ENCODE measurements at places on chromosomes 5 and 9.

DNA sequence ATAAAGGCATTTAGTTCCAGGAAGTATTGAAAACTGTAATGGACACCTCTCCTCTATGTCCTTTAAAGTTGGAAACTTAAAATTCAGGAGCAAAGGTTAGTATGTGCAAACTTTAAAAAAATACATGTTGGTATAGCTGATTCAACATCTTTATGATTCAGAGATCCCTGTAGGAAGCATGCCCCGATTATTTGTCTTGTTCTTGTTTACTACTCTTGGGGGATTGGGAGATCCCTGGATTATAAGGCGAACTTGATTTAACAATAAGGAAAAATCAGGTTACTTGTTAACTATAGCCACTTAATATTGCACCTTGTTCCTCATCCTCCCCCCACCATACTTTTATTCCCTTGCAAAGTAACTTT lies 1.7 kb downstream of the F2RL1 start:
- no peak for DNase-seq

GRCh38 chr5:2746561-2747032 lies 4.9 kb downstream of the IRX2 start:
- DNase-seq = peak; percentile 70

GRCh38 chr5:124524552-124525232 lies 221.7 kb downstream of the ZNF608 start:
- no peak for DNase-seq

- DNase-seq = no peak
Measured at GRCh38 chr9:111821006-111821528, 26.3 kb upstream of the SHOC1 start.

DNA sequence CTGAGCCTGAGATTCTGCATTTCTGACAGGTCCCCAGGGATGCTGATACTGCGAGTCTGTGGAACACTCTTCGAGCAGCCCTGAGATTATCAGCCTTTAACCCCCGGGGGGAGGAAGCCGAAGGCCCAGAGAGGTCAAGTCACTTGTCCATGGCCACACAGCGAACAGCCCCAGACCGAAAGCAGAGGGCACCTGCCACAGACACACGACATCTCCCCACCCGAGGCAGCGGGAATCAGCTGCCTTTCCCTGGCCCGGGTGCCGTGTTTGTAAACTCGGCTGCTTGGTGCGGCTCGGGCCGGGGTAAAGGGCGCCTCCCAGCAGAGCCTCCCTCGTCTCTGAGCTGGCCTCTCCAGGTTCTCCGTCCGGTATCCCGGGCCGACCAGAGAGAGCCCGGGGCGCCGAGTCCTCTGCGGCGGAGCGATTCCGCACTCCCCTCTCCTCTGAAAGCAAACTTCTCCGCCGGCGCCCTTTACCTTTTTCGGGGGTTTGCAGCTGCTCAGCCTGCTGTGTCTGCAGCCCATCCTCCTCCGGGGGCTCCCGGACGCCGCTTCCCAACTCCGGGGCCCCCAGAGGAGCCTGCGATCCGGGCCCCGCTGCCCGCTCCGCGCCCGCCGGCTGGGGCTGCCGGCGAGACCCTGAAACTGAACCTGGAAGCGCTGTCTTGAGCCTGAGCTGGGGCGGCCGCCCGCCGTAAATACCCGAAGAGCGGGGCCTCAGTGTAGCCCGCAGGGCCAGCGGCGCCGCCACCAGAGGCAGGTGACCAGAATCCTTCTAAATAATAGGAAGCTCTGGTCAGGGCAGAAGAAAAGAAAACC lies at the start of gene CCDC69:
Gene CCDC69, minus strand, starts transcription at position 646 of the 818 bp plus-strand sequence. Its CDS starts 122 bp downstream, at position 524.
- peak; percentile 43 for DNase-seq

GRCh38 chr5:133367984-133368383 lies 244.4 kb downstream of the FSTL4 start:
- DNase-seq = no peak

GRCh38 chr9:126514037-126514821 lies 99.5 kb upstream of the LMX1B start:
- DNase-seq = peak; percentile 46

DNA sequence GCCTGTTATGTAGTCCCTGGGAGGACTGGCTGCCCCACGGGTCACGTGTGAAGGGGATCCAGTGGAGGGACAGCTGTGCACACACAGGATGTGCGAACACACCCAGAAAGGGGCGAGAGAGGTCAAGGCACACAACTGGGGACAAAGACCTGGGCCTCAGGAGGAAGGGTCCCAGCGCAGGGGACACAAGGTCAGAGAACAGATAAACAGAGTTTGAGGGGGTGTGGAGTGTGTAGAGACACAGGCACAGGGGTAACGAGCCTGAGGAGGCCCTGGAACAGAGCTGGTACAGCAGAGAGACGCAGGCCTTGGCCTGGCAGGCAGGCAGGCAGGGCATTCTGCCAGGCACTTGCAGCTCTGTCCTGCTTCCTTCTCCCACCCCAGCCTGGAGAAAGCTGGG lies 14.8 kb upstream of the PSMD5 start:
- DNase-seq = no peak

DNA sequence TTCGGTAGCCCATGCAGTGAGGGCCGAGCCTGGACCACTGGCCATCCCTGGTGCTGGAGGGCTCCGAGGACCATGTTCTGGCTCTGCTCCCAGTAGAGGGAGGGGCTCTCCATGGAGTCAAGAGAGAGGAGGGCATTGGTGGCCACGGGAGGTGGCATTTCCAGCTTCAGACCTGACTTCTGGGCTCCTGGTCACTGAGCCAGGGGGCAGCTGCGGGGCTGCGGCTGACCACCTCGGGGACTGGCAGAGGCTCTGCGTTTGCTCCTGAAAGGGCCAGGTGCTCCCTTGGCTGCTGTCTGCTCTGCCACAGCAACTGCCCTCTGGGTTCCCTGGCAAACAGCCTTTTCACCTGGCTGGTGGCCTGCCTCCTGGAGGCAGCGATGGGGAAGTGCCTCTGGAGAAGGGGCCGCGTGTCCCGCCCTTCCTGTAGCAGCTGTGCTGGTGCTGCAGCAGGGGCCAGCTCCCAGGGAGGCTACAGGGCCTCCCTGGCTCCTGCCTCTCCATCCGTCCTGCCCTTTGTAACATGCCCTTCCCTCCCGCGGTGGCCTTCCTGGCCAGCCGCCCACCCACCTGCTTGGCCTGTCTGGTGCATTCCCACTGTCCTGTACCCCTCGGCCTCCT lies 144.6 kb downstream of the CACNA1B start:
- DNase-seq = no peak

DNA sequence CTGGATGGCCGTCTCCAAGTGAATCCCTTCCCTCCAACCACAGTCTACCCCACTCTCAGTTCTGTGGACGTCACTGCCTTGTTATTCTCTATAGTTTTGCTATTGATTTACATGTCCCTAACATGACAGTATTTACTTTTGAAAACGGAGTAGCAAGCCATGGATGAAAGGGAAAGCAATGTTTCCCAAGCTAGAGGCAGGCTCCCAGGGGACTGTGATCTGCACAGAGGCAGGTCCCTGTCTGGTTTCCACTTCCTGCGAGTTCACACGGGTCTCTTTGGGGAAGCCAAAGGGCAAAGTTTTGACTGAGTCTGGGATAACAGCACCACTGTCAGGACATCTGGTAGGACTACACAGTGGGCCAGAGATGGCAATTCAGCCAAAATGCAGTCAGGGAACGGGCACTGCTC lies 12.7 kb downstream of the C9orf153 start:
- DNase-seq = no peak

DNA sequence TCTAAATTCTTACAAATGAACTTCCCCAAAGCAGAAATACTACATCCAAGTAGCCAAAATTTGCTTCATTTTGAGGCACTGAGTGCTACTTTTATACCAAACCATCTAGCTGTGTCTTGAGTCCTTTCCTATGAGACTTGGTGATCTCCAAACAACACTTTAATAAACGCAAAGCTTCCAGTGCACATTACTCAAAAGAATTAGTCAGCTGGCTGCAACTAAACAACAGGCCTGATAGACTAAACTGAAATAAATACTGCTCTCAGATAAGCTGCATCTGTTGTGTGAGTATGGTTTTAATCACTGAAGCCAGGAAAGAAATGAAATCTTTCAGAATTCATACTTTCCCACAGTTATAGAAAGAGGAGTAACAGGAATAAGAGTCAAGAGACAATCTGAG lies 80.3 kb downstream of the VCAN start:
- peak; percentile 34 for DNase-seq

DNA sequence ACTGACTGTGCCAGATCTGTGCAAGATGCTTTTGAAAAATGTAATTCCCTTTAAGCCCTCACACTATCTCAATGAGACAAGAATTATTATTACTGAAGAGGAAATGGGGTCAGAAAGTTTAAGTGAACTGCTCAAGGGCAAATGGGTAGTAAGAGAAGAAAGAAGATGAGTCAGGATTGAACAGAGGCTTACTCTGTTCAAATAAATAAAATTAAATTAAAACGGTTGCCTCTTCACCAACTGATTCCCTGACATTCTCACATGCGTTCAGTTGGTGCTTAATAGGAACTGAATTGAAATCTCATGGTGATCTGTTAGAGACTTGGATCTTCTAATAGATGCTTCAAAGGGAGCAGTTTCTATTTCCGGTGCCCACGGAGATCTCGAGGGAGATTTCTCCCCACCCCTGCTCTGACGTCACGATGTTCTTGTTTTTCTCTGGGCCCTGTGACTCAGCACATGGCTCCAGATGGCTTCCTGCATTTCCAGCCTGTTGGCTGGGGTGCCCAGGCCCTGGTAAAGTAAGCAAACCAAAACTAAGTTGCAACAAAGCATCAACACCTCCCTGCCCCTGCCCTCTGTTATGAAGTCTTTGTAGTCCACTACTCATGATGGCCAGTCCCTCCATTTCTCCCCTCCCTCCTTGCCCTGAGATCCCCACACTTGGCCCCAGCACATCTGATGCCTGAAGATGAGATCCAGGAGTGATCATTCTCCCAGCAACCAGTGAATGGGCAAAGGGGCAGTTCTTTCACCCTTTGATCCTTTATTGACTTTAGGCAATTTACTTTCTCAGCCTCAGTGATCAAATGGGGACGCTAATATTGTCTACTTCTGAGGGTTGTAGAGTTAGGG lies 106.1 kb upstream of the CPEB4 start:
- DNase-seq = peak; percentile 73

GRCh38 chr5:60436518-60436917 lies 263.4 kb downstream of the DEPDC1B start:
- DNase-seq = no peak

DNA sequence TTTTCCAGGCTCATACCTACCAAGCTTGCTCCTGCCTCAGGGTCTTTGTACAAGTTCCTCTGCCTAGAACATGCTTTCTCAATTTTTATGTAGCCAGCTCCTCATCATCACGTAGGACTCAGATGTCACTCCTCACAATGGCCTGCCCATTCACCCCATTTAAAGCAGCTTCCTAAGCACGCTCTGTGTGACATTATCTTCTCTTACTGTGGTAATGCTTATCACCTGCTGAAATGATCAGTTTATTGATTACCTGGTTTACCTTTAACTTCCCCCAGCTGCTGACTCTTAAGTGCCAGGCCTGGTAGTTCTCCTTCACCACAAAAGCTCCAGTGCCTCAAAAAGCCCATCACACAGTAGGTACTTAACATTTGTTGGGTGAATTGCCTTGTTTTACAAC lies 13.6 kb downstream of the FUBP3 start:
- no peak for DNase-seq

DNA sequence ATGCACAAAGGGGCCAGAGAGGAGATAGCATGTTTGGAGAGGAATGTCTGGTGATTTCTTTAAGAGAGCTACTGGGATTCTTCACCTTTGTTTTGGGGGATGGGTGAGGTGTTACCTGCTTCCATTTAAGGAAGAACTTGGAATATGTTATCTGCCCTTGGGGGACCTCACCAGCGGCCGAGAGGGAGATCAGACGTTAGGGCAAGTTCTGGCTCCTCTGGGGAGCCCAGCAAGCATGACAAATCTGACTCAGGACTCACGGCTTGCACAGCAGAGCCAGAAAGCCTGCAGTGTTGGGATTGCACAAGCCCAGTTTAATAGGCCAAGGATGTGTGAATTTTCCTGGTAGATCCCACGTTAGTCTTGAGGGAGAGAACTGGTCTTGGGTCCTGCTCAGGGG lies 40.3 kb downstream of the SLC28A3 start:
- peak; percentile 39 for DNase-seq

DNA sequence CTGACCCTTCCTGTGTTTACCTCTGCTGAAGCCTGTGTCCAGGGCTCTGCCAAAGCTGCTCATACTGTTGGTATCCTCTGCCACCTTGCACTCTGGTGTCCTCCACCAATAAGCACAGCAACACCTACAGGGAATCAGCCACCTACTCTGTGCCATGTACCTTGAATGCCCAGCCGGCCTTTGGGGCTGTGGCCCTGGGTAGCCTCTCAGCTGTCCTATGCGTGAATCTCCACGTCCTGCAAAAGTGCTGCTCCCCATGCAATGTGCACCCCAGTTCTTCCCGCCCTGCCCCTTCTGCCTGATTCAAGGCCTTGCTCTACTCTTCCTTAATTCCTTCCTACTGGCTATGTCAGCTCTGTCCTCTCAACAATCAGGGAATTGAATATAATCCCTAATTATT lies 506.5 kb downstream of the ARHGEF28 start:
- DNase-seq = no peak

- no peak for DNase-seq
Measured at GRCh38 chr9:114674798-114675540, 7.0 kb downstream of the TEX48 start.

GRCh38 chr5:135999406-136000139 lies 29.2 kb upstream of the TGFBI start:
- DNase-seq = peak; percentile 98

DNA sequence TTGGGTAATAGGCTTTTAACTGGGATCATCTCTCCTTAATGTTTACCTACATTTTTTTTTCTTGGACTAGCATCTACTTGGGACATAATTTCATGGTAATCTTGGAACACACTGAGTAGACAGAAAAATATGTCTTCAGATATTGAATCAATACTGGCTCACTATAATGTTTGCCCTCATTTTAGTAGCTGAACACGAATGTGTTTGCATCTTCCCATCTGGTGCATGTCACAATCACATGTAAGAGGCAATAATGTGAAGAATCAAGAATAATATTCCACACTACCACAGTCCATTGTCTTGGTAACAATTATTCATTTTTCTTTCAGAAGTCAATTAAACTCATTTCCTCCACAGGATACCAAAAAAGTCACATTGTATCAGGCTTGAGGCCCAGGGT lies 382.7 kb upstream of the CDH10 start:
- no peak for DNase-seq

DNA sequence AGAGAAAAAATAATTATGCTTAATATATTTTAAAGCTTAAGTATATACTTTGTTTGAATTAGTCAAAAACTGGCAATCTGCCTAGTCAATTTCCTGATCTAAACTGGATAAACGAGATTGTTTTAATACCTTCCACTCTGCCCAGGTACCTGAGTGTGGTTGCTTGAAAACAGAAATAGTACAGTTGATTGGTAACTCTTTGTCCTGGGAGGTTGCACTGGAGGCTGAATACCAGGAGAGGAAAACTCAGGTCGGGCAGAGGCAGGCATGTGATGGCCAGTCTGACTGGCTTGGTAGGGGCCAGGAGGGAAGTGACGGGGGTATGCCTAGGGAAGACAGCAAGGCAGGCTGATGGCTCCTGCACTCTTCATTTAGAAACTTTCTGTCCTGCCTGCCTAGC lies 80.2 kb downstream of the PIK3R1 start:
- no peak for DNase-seq

DNA sequence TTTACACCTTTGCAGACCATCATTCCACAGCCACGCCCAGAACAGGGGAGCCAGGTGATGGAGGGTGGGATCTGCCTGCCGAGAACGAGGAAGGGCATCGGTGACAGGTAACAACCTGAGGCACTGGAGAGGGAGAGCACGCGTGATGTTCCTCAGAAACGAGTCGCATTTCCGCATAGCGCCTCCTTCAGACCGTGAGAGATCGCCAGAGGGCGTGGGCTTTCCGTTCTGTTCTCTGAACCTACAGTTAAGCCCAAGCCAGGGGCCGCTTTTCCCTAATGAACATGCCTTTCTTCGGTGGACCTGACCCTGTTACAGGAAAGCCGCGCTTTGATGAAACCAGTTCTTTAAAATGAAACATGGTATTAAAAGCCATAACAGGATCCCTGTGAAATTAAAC lies 17.1 kb upstream of the ADAMTS2 start:
- no peak for DNase-seq
